ENCODE measurements at places on chromosomes 1 and 21. TPM values are rescaled to one million over a fixed set of nuclear protein-coding genes. Genes with fewer than 3 reads are reported as not detected.

DNA sequence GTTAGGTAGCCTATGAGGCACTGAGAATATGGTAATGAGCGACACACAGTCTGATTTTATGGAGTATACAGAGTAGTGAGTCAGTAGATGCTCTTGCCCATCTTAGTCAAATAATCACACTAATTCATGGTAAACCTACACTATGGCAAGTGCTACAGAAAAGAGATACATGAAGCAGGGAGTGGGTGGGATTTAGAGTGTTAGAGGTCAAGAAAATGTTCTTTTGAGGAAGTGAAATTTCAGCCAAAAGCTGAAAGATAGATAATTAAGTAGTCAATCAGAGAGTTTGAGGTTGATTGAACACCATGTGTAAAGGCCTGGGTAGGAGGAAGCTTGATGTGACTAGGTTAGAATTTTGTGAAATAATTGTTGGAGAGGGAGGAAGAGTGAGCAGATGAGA, 14.7 kb downstream of the MDM4 start:
- peaks cover 5% of the 10 kb centered on the region for H3K36me3 ChIP-seq
- no peak overlapping the region for H3K27ac ChIP-seq
- no peak for DNase-seq

GRCh38 chr1:208278638-208279037, 34.5 kb upstream of the PLXNA2 start:
- DNase-seq = no peak
- peaks cover 5% of the 10 kb centered on the region for H3K4me1 ChIP-seq
- no peak overlapping the region for H3K4me3 ChIP-seq
- peaks cover 9% of the 10 kb centered on the region for H3K27me3 ChIP-seq
- H3K36me3 ChIP-seq = no peaks in the 10 kb centered on the region

GRCh38 chr1:116733476-116734365, 20.5 kb upstream of the CD2 start:
- no peaks in the 10 kb centered on the region for H3K27me3 ChIP-seq
- no peaks in the 10 kb centered on the region for H3K36me3 ChIP-seq
- H3K27ac ChIP-seq = no peak overlapping the region
- no peaks in the 10 kb centered on the region for H3K4me1 ChIP-seq
- no peak for DNase-seq

DNA sequence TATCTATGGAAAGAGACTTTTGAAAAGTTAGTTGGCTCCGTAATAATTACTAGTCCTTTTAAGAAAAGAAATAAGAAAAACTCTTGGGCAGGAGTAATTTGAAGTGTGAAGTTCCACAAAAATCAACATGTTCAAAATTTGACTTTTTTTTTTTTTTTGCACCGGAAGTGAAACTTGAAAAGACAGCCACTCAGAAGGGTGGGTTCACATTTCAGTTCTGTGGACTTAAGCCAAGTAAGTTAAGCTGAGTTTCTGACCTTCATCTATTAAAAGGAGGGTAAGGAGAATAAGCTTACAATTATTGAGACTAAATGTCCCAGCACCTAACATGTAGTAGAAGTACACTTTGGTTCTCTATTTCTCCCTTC, 11.0 kb downstream of the RO60 start:
- no peak for DNase-seq
- no peak overlapping the region for H3K4me3 ChIP-seq
- H3K27me3 ChIP-seq = no peaks in the 10 kb centered on the region

GBP4 gene
- 5.1 TPM for total RNA-seq

CELA3B gene
- not detected for total RNA-seq

SMCP gene
- total RNA-seq = not detected
